Non-pigmented ciliary epithelial cell (primary cell): ENCODE measurements at places on chromosomes 13 and 19.

DNA sequence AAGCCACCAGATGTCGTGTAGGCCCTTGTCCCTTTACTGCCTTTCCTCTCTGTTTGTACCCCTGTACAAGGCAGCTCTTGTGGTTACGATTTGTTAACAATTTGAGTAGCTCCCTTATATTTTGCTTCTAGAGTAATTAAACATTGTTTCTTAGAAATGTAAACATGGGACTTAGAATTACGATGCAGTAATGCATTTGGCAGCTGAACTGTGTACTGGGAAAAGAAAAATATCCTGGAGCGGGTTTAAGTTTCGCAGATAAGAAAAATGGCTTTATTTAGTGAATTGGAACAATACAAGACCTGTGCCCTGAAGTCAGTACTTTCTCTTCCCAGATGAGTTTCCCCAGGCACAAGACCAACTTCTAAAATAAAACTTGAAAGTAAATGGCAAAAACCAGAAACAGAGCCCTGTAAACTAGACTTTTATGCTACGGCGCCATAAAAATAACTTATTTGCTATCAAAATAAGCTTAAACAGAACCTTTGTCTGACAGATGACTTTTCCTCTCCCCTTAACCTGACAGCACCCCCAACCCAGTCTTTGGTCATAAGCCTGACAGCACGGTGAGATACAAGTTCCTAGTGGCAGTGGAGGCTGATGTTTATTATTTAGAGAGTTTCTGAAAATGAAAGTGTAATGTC lies 63.0 kb downstream of the LRCH1 start:
- no peak for DNase-seq

DNA sequence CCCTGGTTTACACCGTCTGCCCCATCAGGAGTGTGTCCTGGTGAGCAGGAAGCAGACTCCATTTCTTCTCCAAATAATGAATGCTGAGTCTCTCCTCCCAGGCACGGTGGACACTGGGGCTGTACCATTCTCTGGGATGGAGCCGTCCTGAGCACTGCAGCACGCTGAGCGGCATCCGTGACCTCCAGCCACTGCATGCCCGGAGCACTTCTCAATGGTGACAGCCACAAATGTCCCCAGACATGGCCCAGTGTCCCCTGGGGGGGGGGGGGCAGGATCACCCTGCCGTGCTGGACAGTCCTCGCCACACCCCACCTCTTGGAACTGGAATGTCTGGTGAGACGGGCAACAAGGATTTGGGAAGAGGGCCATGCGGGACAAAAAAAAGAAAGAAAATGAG lies 37.4 kb downstream of the GNG7 start:
- no peak for DNase-seq

GRCh38 chr13:99834246-99834645 lies 137.3 kb downstream of the ZIC5 start:
- DNase-seq, result no peak

DNA sequence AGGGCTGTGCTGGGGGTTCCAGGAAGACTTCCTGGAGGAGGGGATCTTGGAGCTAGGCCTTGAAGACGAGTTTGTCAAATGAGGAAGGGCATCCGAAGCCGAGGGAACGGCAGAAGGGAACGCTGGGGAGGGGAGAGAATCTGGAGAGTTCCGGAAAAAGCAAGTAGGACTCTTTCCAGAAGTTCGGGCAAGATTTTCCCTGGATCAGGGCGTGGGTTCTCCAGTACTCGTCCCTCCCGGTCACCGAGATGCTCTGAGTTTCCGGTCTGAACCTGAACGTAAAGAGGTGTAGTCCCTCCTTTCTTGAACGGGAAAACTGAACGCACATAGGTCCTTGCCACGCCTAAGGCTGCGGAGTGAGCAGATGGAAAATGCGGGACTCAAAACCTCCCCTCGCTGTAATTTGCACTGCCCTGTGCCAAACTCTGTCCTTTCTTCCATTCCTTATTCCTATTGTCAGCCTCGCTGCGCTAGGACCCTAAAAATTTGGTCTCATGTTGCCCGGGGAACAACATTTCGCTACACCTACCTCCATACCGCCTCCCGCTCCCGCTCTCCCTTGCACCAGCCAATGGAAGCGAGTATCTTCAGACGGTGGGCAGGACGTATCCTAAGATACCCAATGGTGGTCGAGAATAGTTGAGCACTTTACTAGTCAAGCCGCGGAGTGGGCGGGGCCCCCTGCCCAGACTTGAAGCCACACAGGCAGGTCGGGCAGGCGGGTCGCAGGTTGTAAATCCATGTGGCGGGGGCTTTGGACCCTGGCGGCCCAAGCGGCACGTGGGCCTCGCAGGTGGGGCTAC lies at the start of gene GTPBP3:
GTPBP3 (plus strand) TSS at position 682 of the 803 bp plus-strand sequence; CDS start at position 741, 59 bp downstream.
- DNase-seq, result peak; percentile 96

DNA sequence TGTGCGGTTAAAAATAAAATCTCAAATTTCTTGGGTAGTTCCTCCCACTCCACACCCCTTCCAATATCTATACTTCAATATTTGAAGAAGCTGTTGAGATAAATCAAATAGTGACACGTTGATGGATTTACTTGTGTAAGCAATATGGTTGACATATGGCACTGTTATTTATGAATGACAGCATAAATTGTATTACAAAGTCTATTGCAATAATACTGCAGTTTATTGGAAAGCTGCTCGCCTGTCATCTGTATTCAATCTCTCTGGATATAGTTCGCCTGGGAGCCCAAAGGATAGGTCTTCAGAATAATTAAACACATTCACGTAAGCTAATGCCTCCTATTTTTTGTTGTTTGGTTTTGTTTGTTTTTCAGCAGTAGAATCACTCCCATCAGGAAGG lies 5.0 kb upstream of the ZIC5 start:
- DNase-seq, result no peak
